ENCODE measurements at places on chromosomes 5 and 9. TPM values are rescaled to one million over a fixed set of nuclear protein-coding genes. Genes with fewer than 3 reads are reported as not detected.

FAM163B gene
- total RNA-seq, result 0.27 TPM

BTNL8 gene
- 33.0 TPM for total RNA-seq

FOXD4L6 gene
- total RNA-seq, result not detected

- no peak for DNase-seq
Measured at GRCh38 chr5:118968925-118969375, 19.4 kb downstream of the DTWD2 start.

DNA sequence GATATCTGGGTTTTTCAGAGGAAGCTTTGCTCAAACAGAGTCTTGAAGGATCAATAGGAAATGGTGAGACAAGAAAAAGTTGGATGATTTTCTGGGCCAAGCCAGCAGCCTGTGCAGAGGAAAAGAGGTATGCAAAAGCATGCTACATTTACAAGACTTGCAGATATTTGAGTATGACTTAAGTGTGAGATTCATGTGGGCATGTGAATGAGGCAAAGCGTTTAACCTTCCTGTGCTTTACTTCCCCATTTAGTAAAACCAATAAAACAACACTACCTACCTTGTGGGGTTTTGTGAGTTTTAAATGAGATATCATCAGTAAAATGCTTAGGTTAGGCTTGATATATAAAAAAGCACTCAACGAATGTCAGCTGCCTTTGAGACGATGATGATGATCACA lies 58.1 kb downstream of the PIP5K1B start:
- DNase-seq, result no peak

- DNase-seq, result no peak
Measured at GRCh38 chr5:145776886-145777285, 58.3 kb downstream of the PRELID2 start.

DNA sequence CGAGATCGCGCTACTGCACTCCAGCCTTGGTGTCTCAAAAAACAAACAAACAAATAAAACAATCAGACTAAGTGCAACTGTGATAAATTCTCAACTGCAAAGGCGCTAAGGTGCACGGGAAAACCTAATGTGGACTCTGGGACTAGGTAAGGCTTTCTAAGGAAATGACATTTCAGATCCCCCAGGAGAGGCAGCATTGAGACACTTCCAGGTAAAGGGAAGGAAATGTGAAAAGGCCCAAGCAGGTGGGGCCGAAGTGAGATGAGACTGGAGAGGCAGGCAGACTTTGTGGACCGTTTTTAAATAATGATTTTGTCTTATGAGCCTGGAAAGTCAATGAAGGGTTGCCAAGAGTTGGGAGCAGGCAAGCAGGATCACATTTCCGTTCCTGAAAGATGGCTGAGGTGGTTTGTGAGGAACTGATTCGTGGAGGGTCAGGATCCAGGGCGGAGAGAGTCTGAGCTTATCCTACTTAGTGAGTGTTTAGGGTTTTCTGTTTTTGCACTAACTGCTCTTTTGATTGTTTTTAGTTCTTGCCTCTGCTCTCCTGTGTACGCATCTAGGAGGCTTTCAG lies 2.0 kb upstream of the APBA1 start:
- DNase-seq, result no peak

- no peak for DNase-seq
Measured at GRCh38 chr9:107020040-107020530, 157.1 kb downstream of the ZNF462 start.

GRCh38 chr9:107219486-107220077 lies 63.5 kb upstream of the RAD23B start:
- DNase-seq, result no peak

DNA sequence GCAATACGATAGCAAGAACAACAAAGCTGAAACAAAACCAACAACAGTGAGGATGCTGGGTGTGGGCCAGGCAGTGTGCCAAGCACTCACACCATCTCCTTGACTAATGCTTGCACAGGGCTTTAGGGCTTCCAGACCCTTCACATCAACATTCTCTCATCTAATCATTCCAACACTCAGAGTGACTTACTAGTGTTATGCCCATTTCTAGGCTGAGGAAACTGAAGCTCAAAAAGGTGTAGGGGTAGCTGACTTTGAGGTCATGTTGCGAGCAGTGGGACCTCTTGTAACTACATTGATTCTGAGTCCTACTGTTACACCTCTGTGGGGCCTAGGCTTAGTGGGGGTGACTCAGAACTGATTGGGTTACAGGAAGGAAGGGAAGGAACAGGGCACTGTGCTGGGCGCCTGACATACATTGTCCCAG lies 9.7 kb downstream of the ANGPTL2 start:
- DNase-seq, result no peak

GRCh38 chr5:158938200-158938599 lies 161.5 kb downstream of the EBF1 start:
- no peak for DNase-seq
